ENCODE measurements at places on chromosomes 5 and 9.

GRCh38 chr5:1503241-1504068, 20.3 kb downstream of the LPCAT1 start:
- DNase-seq: no peak

- DNase-seq: no peak
These were observed 205.4 kb downstream of the SNX18 start for GRCh38 chr5:54722846-54723433.

DNA sequence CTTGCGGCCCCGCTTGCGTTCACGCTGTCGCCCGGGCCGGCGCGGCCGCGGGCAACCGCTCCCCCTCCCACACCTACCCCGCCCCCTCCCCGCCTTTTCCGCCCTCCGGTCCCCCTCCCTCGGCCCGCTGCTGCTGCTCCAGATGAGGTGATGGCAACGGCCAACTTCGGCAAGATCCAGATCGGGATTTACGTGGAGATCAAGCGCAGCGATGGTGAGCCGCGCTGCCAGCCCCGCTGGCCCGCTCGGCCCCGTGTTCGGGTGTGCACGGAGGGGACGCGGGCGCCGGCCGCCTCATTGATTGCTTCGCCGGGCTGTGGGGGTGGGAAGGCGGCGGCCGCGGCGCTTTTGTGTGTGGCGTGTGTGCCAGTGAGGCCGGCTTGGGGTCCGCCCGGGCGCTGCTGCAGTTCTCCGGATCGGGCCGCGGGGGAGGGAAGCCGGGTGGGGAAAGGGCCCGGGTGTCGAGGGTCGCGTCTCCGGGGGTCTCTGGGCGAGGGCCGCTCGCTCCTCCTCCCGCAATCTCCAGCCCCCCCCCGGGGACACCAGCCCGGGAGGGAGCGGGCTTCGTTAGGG, 403 bp downstream of the KIF2A start:
- DNase-seq: peak; percentile 89

DNA sequence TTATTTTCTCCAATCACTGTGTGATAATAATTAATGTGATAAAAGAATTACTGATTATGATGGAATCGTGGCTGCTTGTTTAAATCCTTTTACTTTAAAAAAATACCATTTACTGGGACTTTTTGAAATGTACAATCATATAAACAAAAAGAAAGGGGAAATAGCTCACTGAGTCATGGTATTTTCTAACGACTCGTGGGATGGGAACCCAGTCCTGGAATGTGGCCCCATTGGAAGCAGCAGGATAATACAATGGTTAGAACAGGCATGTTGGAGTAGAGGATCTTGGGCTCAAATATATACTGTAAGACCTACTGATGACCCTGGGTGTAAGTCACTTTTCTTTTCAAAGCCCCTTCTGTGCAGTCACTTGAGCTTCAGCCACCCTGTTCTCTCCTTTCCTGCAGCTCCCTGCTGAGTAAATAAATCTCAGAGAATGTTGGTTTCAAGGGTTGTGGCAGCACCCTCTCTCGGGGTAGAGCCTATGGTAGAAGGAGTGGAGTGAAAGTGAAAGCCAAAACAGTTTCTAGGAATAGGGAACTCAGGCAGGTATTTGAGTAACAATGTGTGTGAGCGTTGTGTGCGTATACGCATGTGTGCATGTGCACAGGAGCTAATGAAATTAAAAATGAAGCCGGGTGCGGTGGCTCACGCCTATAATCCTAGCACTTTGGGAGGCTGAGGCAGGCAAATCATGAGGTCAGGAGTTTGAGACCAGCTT, 40.8 kb upstream of the LARP1 start:
- no peak for DNase-seq

DNA sequence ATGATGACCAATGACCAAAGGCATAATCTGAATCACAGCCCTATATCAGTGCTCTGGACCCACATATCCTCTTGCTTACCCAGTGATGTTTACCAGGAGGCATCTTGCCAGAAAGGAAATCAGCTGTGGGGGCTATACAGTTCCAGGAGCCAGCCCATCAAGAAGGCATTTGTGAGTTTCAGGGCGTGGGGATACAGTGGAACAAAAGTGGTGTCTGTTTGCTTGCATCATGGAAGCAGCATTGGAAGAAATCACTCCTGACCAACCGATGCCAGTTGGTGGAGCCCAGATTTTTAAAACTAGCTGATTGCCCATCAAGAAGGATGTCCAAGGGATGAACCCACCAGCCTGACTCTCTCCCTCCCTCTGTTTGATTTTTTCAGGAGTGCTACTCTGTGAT, 106.5 kb upstream of the EGFLAM start:
- no peak for DNase-seq

- no peak for DNase-seq
These were observed 4.3 kb downstream of the ATP6V1G1 start for GRCh38 chr9:114591849-114592248.

- DNase-seq: no peak
These were observed 159.5 kb upstream of the MAST4 start for GRCh38 chr5:66436721-66437120.

DNA sequence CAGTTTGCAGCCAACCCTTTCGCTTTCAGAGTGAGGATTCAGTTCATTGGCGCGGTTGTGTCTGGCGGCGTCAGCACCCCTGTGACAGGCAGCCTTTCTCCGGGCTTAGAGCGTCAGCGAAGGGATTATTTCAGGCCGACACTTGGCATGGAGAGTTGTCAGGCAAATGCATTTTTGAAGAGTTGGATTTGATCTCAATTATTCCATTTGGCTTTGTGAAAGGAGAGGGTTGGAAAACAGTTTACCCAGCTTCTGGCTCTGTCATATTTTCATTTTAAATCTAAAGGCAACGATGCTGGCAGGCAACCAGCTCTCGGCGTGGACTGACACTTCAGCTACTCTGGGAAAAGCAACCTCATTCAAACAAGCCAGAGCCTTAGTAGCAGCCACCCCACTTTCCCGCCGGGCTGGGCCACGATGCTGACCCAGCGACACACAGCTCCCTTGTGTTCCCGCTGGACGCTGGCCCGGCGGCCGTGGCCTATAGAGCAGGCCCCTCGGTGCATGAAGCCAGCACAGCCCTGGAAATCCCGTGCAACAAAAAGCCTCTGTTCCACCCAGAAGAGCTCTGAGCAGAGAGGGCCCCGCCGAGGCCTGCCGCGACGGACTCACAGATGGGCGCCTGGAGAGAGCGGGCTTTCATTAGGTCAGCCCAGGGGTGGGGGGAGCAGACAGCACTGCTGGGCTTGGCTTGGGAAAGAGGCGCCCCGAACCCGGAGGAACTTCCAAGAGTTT, 28.9 kb upstream of the LPCAT1 start:
- DNase-seq: peak; percentile 77

GRCh38 chr5:142608081-142608480, 77.8 kb downstream of the FGF1 start:
- DNase-seq: no peak

DNA sequence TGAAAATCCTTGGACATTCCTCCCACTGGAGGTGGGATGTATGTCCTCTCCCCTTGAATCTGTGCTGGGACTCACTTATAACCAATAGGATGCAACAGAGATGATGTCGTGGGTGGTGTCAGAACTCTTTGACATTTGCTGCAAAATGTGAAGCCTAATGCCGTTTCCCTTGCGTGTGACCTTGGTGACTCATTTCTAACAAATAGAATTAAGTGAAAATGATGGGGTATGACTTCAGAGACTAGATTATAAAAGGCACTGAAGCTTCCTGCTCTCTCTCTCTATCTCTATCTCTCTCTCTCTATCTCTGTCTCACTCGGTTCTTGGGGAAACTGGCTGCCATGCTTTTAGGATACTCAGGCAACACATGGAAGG, 126.1 kb upstream of the STC2 start:
- DNase-seq: no peak

- DNase-seq: no peak
These were observed 118.4 kb downstream of the ZNF608 start for GRCh38 chr5:124627815-124628595.

GRCh38 chr5:989961-990530, 18.6 kb upstream of the NKD2 start:
- DNase-seq: peak; percentile 81

DNA sequence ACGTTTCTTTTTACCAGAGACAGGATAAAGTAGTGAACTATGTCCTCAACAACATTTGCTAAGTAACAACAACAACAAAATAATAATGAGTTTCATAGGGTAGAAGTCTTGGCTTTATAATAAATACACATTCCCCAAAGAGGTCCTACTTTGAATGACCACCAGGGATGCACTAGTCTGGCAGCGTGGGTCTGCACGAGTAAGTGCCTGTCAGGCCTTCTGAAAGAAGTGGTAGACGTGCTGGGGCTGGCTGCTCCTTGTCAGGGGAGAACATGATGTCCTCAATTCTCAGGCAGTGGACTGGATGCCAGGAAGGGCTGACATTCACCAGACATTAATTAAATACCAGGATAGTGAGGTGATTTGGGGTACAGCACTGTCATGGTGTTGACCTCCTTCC, 331.1 kb downstream of the TMEM38B start:
- DNase-seq: no peak

- DNase-seq: no peak
These were observed 7.4 kb downstream of the HNRNPH1 start for GRCh38 chr5:179616002-179616594.

DNA sequence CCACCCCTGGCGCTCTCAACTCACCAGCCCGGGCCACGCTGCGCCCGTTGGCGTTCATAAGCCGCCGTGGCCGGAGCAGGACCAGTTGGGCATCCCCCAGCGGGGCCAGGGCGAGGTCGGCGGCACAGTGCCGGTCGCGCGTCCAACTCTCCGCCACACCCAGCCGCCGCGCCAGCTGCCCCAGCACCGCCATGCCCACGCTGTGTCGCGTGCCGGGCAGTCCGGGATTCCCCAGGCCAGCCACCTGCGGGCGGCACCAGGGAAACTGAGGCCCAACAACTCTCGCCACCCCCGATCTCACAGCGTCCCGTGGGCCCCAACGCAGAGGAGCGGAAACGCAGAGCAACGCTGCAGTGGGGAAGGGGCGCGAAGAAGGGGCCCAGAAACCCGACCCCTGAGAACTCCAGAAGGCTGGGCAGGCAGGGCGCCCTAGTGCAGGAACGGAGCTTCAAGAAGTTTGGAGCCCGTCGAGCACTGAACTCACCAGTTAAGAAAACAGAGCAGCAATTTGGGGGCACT, 453 bp downstream of the PTRH1 start:
- DNase-seq: no peak

DNA sequence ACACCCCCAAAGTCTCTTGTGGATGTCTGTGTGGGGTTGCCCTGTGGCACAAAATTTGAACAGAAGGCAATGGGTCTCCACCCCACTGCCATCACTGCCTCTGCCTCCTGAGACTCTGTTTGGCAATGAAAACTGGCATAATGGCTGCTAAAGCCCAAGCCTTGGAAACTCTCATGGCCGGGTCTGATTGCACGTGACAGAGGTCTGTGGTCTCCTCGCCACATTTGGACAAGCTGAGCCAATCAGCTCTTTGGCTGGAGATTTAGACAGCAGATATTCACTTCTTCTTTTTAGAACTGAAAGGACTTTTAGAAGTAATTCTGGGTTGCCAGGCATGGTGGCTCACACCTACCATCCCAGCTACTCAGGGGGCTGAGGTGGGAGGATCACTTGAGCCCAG, 5.5 kb downstream of the GGTA1 start:
- no peak for DNase-seq

DNA sequence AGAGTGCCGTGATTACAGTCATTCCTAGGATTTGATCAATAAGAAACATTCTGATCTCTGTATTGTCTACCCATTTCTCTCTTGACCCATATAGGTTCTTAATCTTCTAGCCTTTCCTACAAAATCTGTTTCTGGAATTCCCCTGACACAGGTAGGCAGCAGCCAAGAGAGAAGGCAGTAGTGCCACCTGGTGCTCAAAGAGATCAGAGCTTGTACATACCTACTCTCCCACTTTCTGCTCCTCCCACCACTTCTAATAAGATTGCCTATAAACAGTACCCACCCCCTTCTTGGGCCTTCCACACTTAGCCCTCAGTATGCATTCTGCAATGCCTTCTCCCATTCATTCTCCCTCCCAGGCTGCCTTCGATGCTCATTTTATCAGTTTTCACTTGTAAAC, 117.4 kb upstream of the RORB start:
- no peak for DNase-seq

DNA sequence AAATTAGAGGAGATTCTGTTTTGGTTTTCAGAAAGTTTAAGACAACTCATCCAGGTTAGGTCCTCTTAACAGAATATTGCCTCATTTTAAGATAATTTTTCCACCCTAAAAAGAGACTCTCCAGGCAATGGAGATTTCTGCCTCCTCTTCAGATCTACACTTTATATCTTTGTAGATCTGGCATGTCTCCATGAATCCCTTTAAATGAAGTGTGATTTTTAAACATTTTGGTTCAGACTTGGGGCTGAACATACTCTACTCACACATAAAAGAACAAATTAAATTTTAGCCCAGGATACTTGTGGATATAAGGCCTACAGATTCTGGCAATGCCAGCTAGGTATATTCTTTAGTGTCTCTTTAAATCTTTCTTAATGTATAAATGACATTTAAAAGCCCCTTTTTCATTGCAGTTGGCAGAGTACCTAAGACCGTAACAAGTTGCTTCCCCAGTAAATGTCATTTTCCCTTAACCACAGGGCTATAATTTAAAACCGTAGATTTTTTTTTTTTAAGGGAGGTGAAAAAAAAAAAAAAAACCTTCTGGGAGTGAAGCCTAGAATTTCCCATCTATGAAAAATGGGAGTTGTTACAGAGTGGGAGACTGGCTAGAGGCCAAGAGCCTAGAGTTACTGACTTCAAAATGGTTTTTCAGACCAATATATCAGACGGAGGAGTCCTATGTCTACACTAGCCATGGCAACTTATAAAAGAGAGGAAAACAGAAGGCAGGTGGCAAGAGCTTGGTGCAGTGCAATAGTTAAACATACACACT, 207.8 kb upstream of the TARS1 start:
- no peak for DNase-seq

DNA sequence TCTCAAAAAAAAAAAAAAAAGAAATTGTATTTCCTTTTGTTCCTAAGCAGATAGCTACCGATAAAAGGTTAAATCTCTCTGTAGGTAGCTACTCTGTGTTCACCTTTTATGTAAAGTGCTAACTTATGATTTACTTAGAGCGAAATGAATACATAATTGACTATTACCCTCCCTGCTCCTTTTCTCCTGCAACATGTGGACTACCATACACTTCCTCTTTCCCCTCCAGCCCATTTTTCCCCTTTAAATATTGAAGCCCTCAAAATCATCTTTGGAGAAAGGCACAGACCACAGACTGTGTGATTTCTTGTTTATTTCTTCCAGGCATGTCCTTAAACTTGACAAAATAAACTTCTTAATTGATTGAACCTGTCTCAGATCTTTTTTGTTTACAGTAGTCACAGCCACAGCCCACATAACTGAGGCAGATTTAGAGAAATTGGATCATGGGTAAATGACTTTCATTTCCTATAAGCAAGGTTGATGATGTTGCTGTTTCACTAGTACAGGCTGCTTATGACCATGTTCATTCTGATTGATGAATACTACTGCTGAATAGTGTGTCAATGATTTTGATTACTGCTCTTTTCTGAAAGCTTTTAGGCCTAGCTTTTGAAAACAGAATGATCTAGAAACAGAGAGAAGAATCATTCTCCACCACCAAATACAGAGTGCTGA, 59.2 kb downstream of the PHAX start:
- no peak for DNase-seq

- no peak for DNase-seq
These were observed 27.0 kb downstream of the UTP15 start for GRCh38 chr5:73592551-73592950.
